ENCODE measurements at places on chromosomes 4 and X. TPM values are rescaled to one million over a fixed set of nuclear protein-coding genes. Genes with fewer than 3 reads are reported as not detected.

MAGEA9B gene
- total RNA-seq, result not detected

DNA sequence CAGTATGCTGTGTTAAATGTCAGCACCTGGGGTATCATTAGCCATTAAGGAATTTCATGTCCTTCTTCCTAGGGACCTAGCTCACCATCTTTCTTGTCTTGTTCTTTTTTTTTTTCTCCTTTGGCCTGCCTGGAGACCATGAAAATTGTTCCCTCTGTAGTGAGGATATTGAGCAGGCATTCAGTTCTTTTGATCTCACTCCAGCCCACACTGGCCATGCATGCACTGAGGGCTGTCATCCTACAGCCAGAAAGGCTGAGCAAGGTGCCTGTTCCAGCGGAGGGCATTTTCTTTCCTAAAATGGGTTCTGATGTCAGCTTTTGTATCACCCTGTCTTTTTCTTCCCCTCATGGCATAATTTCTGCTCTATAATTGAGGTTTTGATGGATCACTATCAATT is 275.9 kb upstream of the HAND2 start:
- DNase-seq, result no peak

DNA sequence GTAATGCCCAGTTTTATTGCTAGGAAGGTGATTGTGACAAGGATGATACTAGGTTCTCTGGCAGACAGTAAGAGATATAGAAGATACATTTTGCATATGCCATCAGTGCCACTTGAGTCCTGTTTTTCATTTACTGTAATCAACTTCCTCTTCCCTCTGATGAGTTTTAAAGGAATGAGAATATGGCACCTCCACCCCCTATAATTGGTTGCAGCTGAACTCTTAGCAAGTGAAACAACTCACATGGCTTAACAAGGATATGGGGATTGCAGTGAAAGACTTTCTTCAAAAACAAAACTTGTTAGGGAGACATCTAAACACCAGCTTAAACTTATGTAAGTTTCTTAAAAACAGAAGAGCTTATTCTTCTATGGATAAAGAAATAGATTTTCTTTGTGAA is 90.0 kb downstream of the AREG start:
- peak; percentile 36 for DNase-seq

GRCh38 chr4:135204311-135204710 is 1002.7 kb upstream of the PABPC4L start:
- DNase-seq, result no peak

GRCh38 chr4:64893205-64893604 is 484.0 kb upstream of the TECRL start:
- no peak for DNase-seq

- no peak for DNase-seq
These were observed 399.8 kb upstream of the MAD2L1 start for GRCh38 chr4:120466429-120466828.

- DNase-seq, result no peak
These were observed 67.0 kb upstream of the HMX1 start for GRCh38 chr4:8938623-8939022.

GRCh38 chrX:37509349-37509748 is 62.1 kb upstream of the LANCL3 start:
- peak; percentile 6 for DNase-seq

DNA sequence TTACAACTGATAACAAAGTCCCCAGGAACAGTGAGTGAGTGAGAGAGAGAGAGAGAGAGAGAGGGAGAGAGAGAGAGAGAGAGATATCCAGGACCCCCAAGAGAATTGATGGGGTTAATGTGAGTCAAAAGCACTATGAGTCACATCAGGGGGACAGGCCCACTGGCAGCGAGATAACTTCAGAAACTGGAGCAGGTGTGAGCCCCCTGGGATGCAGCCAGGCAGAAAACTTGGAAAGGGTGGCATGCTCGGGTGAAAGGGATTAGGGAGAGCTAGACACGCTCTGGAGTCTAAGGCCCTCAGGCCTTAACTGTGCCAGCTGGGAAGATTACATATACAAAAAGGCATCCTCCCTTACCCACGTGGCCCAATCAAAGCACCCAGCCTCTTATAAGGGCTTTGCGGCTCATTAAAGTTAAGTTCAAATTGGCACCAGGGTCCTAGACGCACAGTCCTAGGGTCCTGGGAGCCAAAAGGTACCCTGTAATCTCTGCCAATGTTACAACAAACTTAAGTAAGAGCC is 841 bp downstream of the ACOT9 start:
- DNase-seq, result peak; percentile 80

- DNase-seq, result peak; percentile 63
These were observed 65.5 kb downstream of the CRMP1 start for GRCh38 chr4:5827108-5828004.

Measured in fibroblast of the aortic adventitia (primary cell).